ENCODE measurements at places on chromosomes 12 and 14. TPM values are rescaled to one million over a fixed set of nuclear protein-coding genes. Genes with fewer than 3 reads are reported as not detected.

Gene CMA1
- not detected for total RNA-seq

- no peak for DNase-seq
These were observed 96.8 kb downstream of the LGR5 start for GRCh38 chr12:71536279-71536938.

GRCh38 chr12:40733871-40734270 is 41.6 kb downstream of the CNTN1 start:
- no peak for DNase-seq

DNA sequence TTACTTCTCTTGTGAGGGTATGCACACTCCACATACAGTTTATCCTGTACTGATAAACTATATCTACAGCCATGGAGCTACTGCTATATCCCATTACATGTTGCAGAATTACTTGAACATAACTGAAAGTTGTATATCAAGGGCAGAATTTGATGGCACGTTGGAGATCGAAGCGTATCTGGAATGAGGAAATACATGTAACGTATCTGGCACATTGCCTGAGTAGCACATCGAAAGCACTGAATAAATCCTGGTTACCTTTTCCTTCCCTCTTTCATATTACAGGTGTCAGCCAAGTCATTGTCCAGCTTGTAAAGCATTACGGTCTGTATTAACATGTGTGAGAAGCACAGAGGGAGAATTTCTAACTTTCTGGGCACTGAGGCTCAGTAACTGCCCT is 42.1 kb upstream of the LIN7A start:
- no peak for DNase-seq

Gene CCNT1
- total RNA-seq = 28.7 TPM

Gene KLRC1
- total RNA-seq = not detected

Gene CCDC38
- not detected for total RNA-seq

- DNase-seq = no peak
These were observed 24.4 kb downstream of the PITPNM2 start for GRCh38 chr12:123126294-123127181.

Gene SLC8A3
- 1.9 TPM for total RNA-seq

- DNase-seq = no peak
These were observed 23.4 kb downstream of the MARK3 start for GRCh38 chr14:103408491-103409155.
